T-helper 1 cell treated with Interleukin-12 subunit alpha and Interleukin-12 subunit beta and Interleukin-4 antibody, amounts not matched to agents 30 ng/mL and 1 ng/mL, for 36 hours (primary cell): ENCODE measurements at places on chromosomes 2 and 18. TPM values are rescaled to one million over a fixed set of nuclear protein-coding genes. Genes with fewer than 3 reads are reported as not detected.

ZC3H6 gene
- total RNA-seq: 7.2 and 9.0 TPM in 2 replicates

NYAP2 gene
- not detected in 2 replicates for total RNA-seq

C2orf81 gene
- 3.5 and 3.9 TPM in 2 replicates for total RNA-seq

ACMSD gene
- not detected in 2 replicates for total RNA-seq

ST8SIA3 gene
- total RNA-seq: not detected in 2 replicates

DPYSL5 gene
- 0.05 and 0.10 TPM in 2 replicates for total RNA-seq

HMSD gene
- 10.0 and 14.6 TPM in 2 replicates for total RNA-seq

EMILIN1 gene
- 1.4 and 1.7 TPM in 2 replicates for total RNA-seq

ASB18 gene
- not detected in 2 replicates for total RNA-seq

LAMA1 gene
- total RNA-seq: not detected in 2 replicates

LIMS3 gene
- total RNA-seq: 0.27 and 0.59 TPM in 2 replicates

HOXD13 gene
- not detected in 2 replicates for total RNA-seq
